CD4-positive, CD25-positive, alpha-beta regulatory T cell (primary cell): ENCODE measurements at places on chromosomes 7 and 10.

DNA sequence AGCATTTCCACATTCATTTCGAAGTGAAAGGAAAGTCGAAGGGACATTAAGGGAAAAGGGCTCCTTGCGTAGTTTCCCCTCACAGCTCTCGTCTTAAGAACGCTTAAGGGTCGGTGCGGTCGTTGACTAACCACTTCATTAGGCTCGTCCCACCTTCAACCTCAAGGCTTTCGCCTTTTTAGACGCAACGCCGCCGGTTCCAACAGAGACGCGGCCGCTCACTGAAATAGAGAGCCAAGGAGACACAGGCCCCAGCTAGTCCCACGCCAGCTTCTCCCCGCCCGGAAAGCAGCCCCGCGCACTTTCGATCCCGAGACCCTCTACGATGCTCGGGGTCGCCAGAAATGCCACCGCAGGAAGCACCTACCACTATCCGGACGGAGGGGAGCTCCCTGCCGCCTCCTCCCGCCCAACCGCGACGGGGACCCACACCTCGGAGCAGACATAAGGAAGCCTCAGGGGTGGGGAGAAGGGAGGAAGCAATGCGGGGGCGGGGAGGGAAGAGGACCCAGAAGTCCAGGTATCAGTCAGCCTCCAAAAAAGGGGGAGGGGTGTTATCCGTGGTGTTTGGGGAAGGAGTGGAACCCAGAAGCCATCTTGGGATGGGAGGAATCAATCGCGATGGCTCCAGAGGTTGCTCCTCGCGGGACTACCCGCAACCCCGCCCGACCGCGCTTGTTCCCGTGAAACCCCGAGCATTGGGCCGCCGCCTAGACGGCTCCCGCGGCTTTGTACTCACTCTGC lies 559 bp downstream of the TRA2A start:
- H3K36me3 ChIP-seq = peaks cover 2% of the 10 kb centered on the region
- no peaks in the 10 kb centered on the region for H3K27me3 ChIP-seq
- DNase-seq = peak; percentile 56
- H3K4me3 ChIP-seq = peak overlapping the region; percentile 100
- peaks cover 40% of the 10 kb centered on the region for H3K4me1 ChIP-seq

- DNase-seq = no peak
- H3K4me1 ChIP-seq = no peaks in the 10 kb centered on the region
- no peak overlapping the region for H3K4me3 ChIP-seq
Measured at GRCh38 chr10:78861529-78862327, 207.0 kb upstream of the ZMIZ1 start.

DNA sequence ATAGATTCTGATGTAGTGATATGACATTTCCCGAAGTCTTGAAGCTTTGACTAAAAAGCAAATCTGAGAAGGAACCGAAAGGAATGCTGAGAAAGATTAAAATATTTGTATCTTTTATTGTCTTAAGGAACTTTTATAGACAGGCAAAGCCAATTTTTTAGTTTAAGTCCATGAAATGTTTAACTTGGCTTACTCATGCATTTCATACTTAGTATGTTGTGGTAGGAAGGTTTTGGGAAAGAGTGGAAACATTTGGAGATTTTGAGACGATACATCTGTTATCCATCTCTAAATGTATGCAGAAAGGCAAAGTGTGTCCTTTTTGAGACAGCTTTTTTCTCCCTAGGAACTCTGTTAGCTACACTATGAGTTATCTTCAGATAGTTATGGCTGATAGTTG lies 10.1 kb downstream of the TBC1D12 start:
- peaks cover 9% of the 10 kb centered on the region for H3K27me3 ChIP-seq
- no peak overlapping the region for H3K4me3 ChIP-seq
- H3K27ac ChIP-seq = no peak overlapping the region
- no peaks in the 10 kb centered on the region for H3K36me3 ChIP-seq
- no peaks in the 10 kb centered on the region for H3K4me1 ChIP-seq

- no peaks in the 10 kb centered on the region for H3K4me1 ChIP-seq
- H3K36me3 ChIP-seq = no peaks in the 10 kb centered on the region
- H3K4me3 ChIP-seq = no peak overlapping the region
- no peaks in the 10 kb centered on the region for H3K27me3 ChIP-seq
Measured at GRCh38 chr10:54983255-54983654, 182.2 kb upstream of the PCDH15 start.

GRCh38 chr10:48604039-48604990 lies 558 bp downstream of the ARHGAP22 start:
- no peaks in the 10 kb centered on the region for H3K36me3 ChIP-seq
- H3K27me3 ChIP-seq = peaks cover 4% of the 10 kb centered on the region
- H3K4me3 ChIP-seq = no peak overlapping the region
- DNase-seq = no peak

- no peak overlapping the region for H3K4me3 ChIP-seq
- H3K36me3 ChIP-seq = no peaks in the 10 kb centered on the region
- DNase-seq = no peak
- no peak overlapping the region for H3K27ac ChIP-seq
Measured at GRCh38 chr7:156021471-156021870, 209.2 kb upstream of the SHH start.

DNA sequence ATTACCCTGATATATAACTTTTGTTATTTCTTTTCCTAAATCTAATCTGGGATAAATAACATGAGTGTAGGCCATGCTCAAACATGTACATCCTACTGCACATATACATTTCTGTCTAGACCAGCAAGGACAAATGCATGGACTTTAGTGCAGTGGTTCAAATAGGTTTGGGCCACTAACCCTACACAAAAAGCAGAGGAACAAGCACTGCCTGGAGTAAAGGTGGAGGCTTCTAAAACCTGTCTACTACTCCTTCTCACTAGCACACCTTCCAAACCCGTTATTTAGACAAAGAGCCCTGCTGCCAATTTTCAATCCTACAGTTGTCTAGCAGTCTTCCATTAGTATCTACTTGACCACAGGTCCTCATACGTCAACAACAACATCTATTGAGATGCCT lies 34.8 kb downstream of the SGCE start:
- H3K4me1 ChIP-seq = no peaks in the 10 kb centered on the region
- no peaks in the 10 kb centered on the region for H3K27me3 ChIP-seq
- DNase-seq = no peak
- H3K36me3 ChIP-seq = no peaks in the 10 kb centered on the region

DNA sequence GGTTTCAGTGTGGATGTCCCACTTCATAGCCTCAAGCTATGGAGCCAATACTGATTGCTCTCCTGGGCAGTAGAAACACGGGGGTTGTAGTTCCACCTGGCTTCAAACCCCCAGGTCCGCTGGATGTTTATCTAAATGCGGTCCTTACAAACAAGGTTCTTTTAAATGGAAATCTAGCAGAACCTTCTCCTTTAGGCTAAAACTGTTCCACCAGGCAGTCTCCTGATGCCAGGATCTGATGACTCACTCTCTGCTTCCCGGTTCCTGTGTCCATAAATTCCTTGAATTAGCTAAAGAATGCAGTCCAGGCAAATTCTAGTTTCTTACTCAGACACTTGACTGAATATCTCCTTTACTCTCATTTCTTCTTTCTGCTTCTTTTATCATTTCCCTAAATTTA lies 108.4 kb upstream of the FAM3C start:
- no peaks in the 10 kb centered on the region for H3K36me3 ChIP-seq
- H3K27ac ChIP-seq = no peak overlapping the region
- no peaks in the 10 kb centered on the region for H3K4me1 ChIP-seq
- no peak for DNase-seq
- no peak overlapping the region for H3K4me3 ChIP-seq

- H3K36me3 ChIP-seq = no peaks in the 10 kb centered on the region
Measured at GRCh38 chr7:2129323-2130095, 103.2 kb downstream of the MAD1L1 start.

GRCh38 chr10:100359529-100360150 lies 12.6 kb downstream of the SCD start:
- H3K4me1 ChIP-seq = no peaks in the 10 kb centered on the region
- no peaks in the 10 kb centered on the region for H3K27me3 ChIP-seq
- H3K36me3 ChIP-seq = no peaks in the 10 kb centered on the region

- H3K4me1 ChIP-seq = no peaks in the 10 kb centered on the region
- H3K4me3 ChIP-seq = no peak overlapping the region
- no peak overlapping the region for H3K27ac ChIP-seq
- no peaks in the 10 kb centered on the region for H3K27me3 ChIP-seq
- no peak for DNase-seq
Measured at GRCh38 chr7:33649476-33650441, 255.6 kb upstream of the BMPER start.

- no peaks in the 10 kb centered on the region for H3K36me3 ChIP-seq
- no peaks in the 10 kb centered on the region for H3K27me3 ChIP-seq
- H3K4me3 ChIP-seq = no peak overlapping the region
- DNase-seq = no peak
- no peak overlapping the region for H3K27ac ChIP-seq
- no peaks in the 10 kb centered on the region for H3K4me1 ChIP-seq
Measured at GRCh38 chr10:34717429-34717828, 97.7 kb downstream of the PARD3 start.

GRCh38 chr10:9018195-9019173 lies 964.0 kb downstream of the GATA3 start:
- H3K36me3 ChIP-seq = no peaks in the 10 kb centered on the region
- no peaks in the 10 kb centered on the region for H3K27me3 ChIP-seq
- DNase-seq = no peak
- H3K4me3 ChIP-seq = peak overlapping the region; percentile 61

- H3K27me3 ChIP-seq = no peaks in the 10 kb centered on the region
- DNase-seq = no peak
- H3K27ac ChIP-seq = no peak overlapping the region
- no peaks in the 10 kb centered on the region for H3K4me1 ChIP-seq
- H3K4me3 ChIP-seq = no peak overlapping the region
Measured at GRCh38 chr7:18208921-18209320, 181.3 kb upstream of the PRPS1L1 start.

DNA sequence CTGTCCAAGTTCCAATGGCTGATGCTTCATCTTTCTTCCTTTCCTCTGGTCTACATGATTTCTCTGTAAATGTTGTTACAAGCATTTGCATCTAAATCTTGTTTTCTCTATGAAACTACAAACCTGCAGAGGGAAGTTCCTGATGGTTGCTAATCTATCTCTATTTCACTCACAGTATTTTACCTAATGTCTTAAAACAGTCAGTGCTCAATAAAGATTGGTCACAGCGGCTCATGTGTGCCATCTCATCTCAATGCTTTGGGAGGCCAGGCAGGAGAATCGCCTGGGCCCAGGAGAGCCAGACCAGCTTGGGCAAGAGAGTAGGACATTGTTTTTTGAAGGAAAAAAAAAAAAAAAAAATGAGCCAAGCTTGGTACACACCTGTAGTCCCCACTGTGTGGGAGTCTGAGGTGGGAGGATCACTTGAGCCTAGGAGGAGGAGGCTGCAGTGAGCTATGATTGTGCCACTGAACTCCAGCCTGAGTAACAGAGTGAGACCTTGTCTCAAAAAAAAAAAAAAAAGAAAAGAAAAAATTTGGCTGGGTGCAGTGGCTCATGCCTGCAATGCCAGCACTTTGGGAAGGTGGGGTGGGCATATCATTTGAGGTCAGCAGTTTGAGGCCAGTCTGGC lies 71.3 kb upstream of the ARMC3 start:
- H3K4me3 ChIP-seq = no peak overlapping the region
- no peaks in the 10 kb centered on the region for H3K36me3 ChIP-seq

GRCh38 chr10:93495654-93496321 lies 624 bp upstream of the CEP55 start:
- H3K4me1 ChIP-seq = peaks cover 12% of the 10 kb centered on the region
- no peak for DNase-seq
- H3K27me3 ChIP-seq = no peaks in the 10 kb centered on the region
- H3K4me3 ChIP-seq = peak overlapping the region; percentile 94

GRCh38 chr7:46537191-46537905 lies 616.3 kb upstream of the IGFBP3 start:
- H3K4me3 ChIP-seq = no peak overlapping the region
- no peaks in the 10 kb centered on the region for H3K4me1 ChIP-seq
- DNase-seq = no peak
- H3K36me3 ChIP-seq = no peaks in the 10 kb centered on the region
- no peaks in the 10 kb centered on the region for H3K27me3 ChIP-seq
- H3K27ac ChIP-seq = no peak overlapping the region

GRCh38 chr7:18518555-18518954 lies 23.0 kb downstream of the HDAC9 start:
- no peak overlapping the region for H3K4me3 ChIP-seq
- H3K27ac ChIP-seq = no peak overlapping the region
- no peaks in the 10 kb centered on the region for H3K4me1 ChIP-seq
- no peak for DNase-seq
- no peaks in the 10 kb centered on the region for H3K27me3 ChIP-seq
- no peaks in the 10 kb centered on the region for H3K36me3 ChIP-seq

- peaks cover 10% of the 10 kb centered on the region for H3K27me3 ChIP-seq
- H3K4me1 ChIP-seq = no peaks in the 10 kb centered on the region
- no peak overlapping the region for H3K4me3 ChIP-seq
- no peaks in the 10 kb centered on the region for H3K36me3 ChIP-seq
- H3K27ac ChIP-seq = no peak overlapping the region
Measured at GRCh38 chr10:67733511-67733910, 37.5 kb upstream of the CTNNA3 start.

GRCh38 chr10:106114656-106115186 lies 1049.8 kb downstream of the SORCS1 start:
- H3K4me3 ChIP-seq = no peak overlapping the region
- no peaks in the 10 kb centered on the region for H3K27me3 ChIP-seq
- H3K36me3 ChIP-seq = no peaks in the 10 kb centered on the region
- H3K27ac ChIP-seq = no peak overlapping the region
- no peaks in the 10 kb centered on the region for H3K4me1 ChIP-seq

GRCh38 chr7:23114896-23115295 lies 9.3 kb downstream of the KLHL7 start:
- H3K36me3 ChIP-seq = peaks cover 2% of the 10 kb centered on the region
- H3K4me3 ChIP-seq = no peak overlapping the region
- no peaks in the 10 kb centered on the region for H3K4me1 ChIP-seq
- H3K27ac ChIP-seq = no peak overlapping the region
- DNase-seq = no peak

DNA sequence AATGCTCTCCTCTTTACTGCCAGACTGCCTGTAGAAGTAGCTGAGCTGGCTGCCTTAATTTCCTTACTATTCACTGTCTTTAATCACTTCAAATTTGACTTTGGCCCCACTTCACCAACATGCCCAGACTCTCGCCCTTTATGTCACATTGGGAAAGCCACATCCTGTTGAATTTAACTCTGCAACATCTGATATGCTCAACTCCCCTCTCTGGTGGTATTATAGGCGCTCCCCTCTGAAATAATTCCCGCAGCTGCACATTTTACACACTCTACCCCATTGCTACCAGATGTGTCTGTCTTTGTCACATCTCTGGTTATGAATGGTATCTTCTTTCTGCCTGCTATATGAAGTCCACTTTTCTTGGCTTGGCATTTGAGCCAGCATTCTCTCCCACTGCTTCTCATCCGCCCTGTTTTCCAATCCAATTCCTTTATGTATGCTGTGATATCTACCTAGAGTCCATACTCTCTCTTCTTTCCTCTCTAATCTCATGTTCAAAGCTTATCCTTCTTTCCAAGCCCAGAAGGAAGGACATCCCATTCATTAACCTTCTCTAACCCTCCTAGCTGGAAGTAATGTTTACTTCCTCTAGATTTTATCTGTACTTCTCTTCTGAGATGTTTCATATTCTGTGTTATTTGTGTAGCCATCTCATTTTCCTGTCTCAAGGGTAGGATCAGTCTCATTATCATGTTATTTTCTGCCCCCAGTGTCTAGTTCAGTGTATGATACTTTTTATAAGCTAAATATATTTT lies 134.5 kb downstream of the ST7 start:
- no peaks in the 10 kb centered on the region for H3K27me3 ChIP-seq
- no peak overlapping the region for H3K27ac ChIP-seq
- H3K4me1 ChIP-seq = peaks cover 14% of the 10 kb centered on the region
- H3K4me3 ChIP-seq = no peak overlapping the region
- DNase-seq = no peak

GRCh38 chr7:157412021-157412443 lies 75.2 kb downstream of the DNAJB6 start:
- H3K27me3 ChIP-seq = no peaks in the 10 kb centered on the region
- H3K27ac ChIP-seq = peak overlapping the region; percentile 45
- peaks cover 15% of the 10 kb centered on the region for H3K36me3 ChIP-seq
- peaks cover 16% of the 10 kb centered on the region for H3K4me1 ChIP-seq

GRCh38 chr7:8435590-8436545 lies 2.5 kb downstream of the NXPH1 start:
- no peak overlapping the region for H3K4me3 ChIP-seq
- H3K36me3 ChIP-seq = no peaks in the 10 kb centered on the region
- no peak for DNase-seq
- H3K4me1 ChIP-seq = no peaks in the 10 kb centered on the region
- H3K27me3 ChIP-seq = peaks cover 62% of the 10 kb centered on the region
